GM23248 (cell line): ENCODE measurements at places on chromosomes 4 and X. TPM values are rescaled to one million over a fixed set of nuclear protein-coding genes. Genes with fewer than 3 reads are reported as not detected.
A peak's percentile ranks its signal among the peaks of the same experiment; 100 is the strongest.

GRCh38 chr4:16386711-16387320 is 160.5 kb upstream of the TAPT1 start:
- no peak for DNase-seq

GRCh38 chr4:87257523-87257922 is 37.1 kb upstream of the KLHL8 start:
- no peak for DNase-seq

TACR3 gene
- polyA plus RNA-seq, result not detected in 2 replicates

DNA sequence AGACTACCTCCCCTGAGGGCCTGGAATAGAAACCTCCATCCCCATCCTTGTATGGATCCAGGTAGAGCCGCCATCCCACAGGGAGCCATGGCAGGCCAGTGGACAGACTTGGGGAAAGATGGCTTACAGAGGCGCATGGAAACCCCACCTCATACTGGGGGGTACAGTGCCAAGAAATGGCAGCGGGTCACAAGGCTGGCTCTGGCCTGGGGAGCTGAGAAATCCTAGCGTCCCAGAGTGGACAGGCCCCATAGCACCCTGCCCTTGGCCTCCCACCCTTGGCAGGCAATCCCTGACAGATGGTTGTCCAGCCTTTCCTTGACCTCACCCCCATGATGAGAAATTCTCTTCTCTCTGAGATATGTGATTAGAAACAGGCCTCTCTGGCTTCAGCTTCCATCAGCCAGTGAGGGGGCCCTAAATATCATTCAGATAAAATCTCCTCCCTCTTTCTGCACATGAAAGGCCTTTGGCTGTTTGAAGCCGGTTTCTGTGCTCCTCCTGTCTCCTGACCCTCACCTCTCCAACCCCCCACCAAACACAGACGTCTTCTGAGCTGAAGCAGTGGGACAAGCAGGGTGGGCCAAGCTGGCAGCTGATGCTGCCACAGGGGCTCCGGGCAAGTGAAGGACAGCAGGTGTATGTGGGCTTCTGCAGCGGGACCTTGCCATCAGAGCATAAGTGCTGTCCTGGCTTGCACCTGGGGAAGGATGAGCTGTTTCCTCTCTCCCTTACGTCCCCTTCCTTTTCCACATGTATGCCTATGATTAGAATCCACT is 204.4 kb upstream of the MAMLD1 start:
- no peak for DNase-seq

DNA sequence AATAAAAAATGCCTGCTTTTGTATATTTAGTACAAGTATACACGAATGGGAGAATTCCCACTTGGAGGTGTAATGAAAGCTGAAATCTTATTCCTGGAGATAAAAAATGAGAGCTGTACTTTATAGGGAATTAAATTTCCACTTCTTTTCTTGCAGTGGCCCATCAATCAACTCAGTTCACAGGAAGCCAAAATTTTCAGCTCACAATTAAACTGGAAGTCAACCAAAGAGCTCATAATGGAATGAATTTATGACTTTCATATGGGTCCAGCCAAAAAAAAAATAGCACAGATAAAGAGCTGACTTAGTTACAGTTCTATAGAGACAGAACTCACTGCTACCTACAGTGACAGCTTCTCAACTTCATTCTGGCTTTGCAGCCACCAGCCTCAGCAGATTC is 115.2 kb upstream of the TBC1D9 start:
- no peak for DNase-seq

- DNase-seq, result peak; percentile 64
These were observed 88.2 kb downstream of the SOWAHB start for GRCh38 chr4:76809594-76810305.
